Immature natural killer cell (primary cell): ENCODE measurements at places on chromosomes 11 and 22. TPM values are rescaled to one million over a fixed set of nuclear protein-coding genes. Genes with fewer than 3 reads are reported as not detected.

CASP5 gene
- polyA plus RNA-seq: not detected

DEUP1 gene
- polyA plus RNA-seq: not detected

BTG4 gene
- polyA plus RNA-seq: not detected

DAGLA gene
- not detected for polyA plus RNA-seq

KRTAP5-2 gene
- not detected for polyA plus RNA-seq

- DNase-seq: no peak
Measured at GRCh38 chr11:12448131-12448939, 71.0 kb downstream of the PARVA start.

GRCh38 chr11:76334826-76335389, 46.0 kb downstream of the THAP12 start:
- no peak for DNase-seq

DNA sequence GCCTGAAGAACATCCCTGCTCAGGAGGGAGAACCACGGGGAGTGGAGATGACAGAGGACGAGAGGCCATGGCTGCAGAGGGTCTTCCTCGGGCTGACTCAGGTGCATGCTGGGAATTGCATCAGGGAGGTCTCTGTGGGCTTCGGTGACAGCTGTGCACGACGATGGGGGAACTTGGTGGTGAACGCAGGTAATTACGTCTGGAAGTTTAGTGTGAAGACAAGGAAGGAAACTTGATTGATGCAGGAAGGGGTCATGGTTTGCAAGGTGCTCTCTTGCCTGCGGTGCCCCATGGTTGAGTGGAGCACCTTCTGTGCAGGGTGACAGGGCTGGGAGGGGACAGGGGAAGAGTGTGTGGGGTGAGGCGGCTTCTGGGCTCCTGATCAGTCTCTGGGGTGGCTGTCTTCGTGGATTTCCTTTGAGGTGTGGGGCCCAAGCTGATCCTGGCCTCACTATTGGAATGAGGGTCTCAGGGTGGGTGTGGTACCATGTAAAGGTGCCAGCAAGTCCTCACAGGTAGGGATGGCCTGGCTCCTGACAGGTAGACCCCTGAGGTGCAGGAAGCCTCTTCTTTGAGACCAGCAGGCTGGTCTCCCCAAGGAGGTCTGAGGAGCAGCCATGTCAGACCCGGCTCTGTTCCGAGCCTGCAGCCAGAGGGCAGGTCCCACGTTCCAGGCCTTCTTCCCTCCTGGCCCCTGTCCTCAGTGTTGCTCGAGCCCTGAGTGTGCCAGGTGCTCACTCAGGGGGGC, 1020.1 kb downstream of the TBC1D22A start:
- DNase-seq: no peak

DNA sequence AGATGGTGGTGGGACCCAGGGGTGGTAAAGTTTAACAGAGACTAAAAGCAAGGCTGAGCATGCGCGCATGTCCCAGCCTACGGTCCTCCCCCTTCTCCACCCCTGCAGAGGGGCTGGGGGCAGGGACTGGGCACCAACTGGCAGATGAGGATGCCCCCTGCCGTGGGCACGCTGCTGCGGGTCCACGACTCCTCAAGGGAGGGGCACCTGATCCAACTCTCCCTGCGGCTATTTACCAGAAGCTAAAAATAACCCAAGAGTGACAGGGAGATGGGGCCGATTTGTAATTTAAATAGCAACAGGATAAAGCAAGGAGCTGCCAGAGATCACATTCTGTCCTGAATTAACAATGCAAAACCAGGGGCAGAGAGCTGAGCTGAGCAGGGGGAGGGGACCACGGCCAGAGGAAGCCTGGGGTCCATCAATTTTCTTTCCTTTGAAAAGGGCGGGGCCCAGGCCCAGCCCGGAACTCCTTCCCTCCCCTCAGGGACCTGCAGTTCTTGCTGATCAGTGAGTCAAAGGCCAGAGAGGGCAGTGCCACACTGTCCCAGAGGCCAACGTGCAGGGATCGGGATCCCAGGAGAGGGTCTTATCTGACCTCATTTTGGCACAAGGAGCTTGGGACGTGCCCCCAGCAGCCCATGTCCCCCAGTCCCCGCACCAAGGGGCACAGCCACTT, 8.1 kb upstream of the DGKZ start:
- no peak for DNase-seq

DNA sequence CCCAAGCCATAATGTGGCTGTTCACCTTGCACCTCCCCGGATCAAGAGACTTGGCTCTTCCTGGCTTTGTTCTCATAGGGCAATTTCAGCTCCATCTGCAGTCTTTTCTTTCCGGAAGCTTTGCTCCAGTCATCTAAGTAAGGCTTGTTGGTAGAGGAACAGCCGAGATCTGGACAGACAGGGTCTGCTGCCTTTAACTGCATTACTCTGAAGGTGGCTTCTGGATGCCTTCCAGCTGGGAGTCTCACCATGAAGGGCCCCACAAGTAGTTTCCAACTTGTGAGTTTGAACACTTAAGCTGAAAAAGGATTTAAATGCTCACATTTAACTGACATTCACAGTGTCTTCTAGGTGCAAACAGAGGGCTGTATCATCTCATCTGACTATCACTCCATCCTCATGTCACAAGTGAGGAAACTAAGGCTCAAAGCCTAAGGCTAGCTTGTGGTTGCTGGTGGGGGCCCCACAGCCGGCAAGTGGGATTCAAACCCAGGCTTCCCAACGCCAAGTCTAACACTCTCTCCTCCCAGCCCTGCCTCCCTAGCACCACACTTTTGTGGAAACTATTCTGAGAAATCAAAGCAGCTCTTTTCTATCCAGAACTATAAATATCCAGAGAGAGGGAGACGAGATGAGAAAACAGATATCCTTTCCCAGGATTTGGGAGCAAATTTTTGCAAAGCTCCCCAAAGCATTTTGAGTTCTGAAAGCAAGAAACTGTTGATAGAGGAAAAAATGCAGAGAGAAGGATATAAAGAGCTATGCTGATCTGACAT, 58.4 kb downstream of the GALNT18 start:
- no peak for DNase-seq
